ENCODE measurements at places on chromosomes 16 and 17. TPM values are rescaled to one million over a fixed set of nuclear protein-coding genes. Genes with fewer than 3 reads are reported as not detected.

Gene GDPD1
- 2.5 TPM for total RNA-seq

Gene CACNG1
- not detected for total RNA-seq

Gene C1QTNF1
- total RNA-seq: not detected

GRCh38 chr17:52465407-52465806 is 306.9 kb upstream of the CA10 start:
- no peak for DNase-seq

Gene KRT33A
- total RNA-seq: not detected

- peak; percentile 10 for DNase-seq
These were observed 5.6 kb downstream of the SLC16A3 start for GRCh38 chr17:82234211-82235055.

DNA sequence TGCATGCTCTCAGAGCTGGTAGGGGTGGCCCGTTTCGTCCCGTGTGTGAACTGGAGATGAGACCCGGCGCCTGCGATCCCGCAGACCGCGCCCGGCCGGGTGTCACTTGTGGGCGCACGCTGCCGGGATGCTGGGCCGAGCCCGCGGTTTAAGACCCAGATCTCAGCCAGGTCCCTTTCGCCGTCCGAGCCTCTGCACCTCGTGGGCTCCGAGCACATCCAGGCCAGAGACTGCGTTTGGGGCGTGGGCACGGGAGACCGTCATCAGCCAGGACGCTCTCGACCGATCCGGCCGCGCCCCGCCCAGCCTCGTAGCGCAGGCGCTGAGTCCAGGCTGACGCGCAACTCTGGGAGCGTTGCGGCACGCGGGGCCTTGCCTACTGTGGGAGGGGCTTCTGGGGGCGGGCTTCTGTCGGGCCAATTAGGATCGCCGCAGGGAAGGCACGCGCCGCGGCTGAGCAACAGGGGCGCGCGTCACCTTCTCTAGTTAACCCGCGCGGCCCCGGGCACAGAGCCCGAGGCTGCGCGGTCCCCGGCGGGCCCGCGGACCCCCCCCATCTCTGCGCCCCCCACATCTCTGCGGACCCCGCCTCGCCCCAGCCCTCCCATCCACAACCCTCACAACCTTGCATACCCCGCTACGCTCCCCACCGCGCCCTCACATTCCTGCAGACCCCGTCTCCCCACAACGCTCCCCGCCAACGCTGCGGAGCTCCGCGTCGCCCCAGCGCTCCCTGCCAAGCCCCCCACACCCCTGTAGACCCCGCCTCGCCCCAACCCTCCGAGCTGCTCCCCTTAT is 687 bp upstream of the CEMP1 start:
- DNase-seq: peak; percentile 99

DNA sequence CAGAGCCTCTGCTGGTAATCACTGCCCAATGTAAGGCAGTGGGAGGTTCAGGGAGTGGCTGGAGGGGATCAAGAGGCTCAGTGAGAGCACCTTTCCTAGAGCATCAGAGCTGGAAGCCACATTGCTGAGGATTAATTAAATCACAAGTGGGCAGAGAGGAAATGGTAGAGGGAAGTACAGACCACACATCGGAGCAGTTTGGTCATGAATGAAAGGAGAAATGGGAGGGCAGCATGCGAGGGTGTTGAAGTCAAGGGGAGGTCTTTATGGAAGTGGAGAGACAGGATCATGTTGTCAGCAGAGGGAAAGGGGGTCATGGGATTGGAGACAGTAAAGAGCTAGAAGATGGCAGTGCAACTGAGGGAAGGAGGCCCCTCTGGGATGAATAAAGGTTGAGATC is 2.3 kb downstream of the CCL17 start:
- no peak for DNase-seq

DNA sequence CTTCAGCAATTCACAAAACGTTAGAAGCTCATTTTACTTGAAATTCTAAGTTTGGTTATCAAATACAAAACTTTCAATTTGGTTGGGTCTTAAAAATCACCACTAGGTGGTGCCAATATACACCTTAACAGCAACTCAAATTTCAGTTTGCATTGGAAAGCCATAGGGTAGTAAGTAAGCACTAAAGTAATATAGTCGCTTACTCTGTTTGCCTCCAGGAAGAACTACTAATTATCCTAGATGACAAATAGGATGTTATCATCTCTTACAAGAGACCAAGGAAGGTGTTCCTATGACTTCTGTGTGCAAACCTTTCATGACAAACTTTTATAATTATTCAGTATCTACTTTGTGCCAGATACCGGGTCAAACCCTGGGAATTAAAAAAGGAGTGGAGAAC is 93.3 kb downstream of the MYO1D start:
- DNase-seq: no peak

Gene ALOXE3
- 0.28 TPM for total RNA-seq

- DNase-seq: no peak
These were observed 3.5 kb downstream of the KCNJ16 start for GRCh38 chr17:70078549-70078948.

DNA sequence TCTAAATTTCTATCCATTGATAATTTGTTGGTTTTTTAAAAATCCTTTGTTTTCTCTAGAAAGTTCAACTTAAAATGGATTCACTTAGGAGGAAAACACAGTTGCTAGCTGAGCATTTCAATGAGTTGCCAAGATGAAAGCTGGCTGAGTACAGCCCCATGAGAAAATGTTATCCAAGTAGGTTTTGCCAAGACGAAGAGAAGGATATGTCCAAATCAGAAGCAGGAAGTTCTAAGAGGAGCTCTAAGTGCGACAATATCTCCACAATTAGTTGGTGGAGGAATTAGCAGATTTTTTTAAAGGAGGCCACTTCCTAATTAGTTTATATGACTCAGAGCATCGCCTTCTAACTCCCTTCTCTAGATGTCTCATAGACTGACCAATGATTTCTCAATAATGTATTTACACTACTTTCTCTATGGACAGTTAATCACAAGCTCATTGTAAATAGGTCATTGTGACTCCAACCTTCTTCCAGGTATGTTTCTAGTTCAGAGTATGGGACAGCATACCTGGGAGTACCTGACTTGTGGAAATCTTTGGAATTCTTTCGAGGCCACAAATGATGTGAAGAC is 873.3 kb upstream of the SOX9 start:
- no peak for DNase-seq
